Forelimb muscle (tissue), 1 donor: ENCODE measurements at places on chromosomes 1 and 21.

DNA sequence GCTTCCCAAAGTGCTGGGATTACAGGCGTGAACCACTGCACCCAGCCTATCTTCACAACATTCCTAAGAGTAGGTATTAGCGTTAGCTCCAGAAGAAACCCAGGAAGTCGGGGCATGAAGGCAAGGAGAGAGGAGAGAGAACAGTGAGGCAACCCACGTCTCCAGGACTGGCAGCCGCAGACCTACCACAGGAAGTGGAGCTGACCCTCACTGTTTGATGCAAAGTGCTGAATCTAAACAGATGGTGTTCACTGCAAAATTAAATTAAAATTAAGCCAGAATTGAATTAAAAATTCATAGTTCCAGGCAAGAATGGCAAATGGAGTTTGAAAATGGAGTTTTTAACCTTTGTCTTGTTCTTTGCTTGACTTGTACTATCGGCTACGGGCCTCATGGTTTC lies 6.7 kb downstream of the ECE1 start:
- no peak for DNase-seq

GRCh38 chr1:86714159-86714558 lies 9.8 kb downstream of the SH3GLB1 start:
- no peak for DNase-seq

DNA sequence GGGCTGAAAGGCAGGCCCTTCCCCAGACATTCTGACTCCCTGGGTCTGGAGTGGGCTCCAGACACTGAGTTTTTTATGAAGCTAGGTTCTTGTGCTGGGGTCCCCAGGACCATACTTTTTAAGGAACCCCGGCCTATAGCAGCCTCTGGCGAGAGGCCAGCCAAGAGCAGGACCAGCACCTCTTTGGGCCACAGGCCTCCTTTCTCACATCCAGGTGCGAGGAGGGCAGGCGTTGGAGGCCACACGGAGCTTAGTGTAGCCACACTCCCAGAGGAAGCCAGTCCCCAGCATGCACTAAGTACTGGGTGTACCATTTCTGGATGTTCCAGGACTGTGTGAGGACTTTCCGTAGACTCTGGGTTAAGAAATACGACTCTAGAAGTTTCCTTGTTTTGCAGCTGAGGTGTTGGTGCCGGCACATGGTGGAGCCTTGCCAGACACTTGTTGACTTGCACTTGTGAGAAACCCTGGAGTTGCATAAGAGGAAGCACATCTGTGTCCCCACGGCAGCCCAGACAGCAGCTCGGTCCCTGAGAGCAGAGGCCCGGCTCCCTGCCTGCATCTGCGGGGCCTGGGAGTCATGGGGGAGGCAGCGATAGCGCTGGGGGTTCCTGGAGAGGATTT lies 122.2 kb upstream of the VAMP3 start:
- DNase-seq: no peak

GRCh38 chr1:25109531-25109951 lies 122.8 kb downstream of the SYF2 start:
- no peak for DNase-seq

- DNase-seq: no peak
Measured at GRCh38 chr21:23016617-23017016, 2018.4 kb downstream of the NCAM2 start.

GRCh38 chr1:186240436-186240835 lies 134.6 kb downstream of the TPR start:
- DNase-seq: no peak

GRCh38 chr1:157163273-157164127 lies 25.3 kb upstream of the ETV3 start:
- no peak for DNase-seq

DNA sequence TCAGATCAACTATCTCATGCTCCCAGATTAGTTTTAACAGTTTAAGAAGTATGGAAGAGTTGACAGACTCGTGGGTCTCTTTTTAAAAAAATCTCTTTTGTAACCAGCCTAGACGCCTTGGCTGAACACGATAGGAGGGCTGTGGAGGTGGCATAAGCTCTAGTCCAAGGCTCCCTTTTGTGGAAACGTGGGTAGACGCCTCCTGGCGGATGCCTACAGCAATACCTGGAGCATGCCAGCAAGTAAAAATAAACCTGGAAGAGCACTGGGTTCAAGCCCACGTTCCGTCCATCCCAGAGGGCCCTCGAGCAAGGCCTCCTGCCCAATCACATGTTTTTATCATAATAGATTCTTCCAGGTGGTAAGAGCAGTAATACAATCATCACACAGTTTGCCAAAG lies 87.9 kb downstream of the RGS7 start:
- DNase-seq: no peak

GRCh38 chr1:211472724-211473123 lies 19.2 kb downstream of the RD3 start:
- DNase-seq: no peak

GRCh38 chr1:150558303-150558704 lies 9.1 kb downstream of the ADAMTSL4 start:
- DNase-seq: no peak
